ENCODE measurements at places on chromosomes 2 and 18.

DNA sequence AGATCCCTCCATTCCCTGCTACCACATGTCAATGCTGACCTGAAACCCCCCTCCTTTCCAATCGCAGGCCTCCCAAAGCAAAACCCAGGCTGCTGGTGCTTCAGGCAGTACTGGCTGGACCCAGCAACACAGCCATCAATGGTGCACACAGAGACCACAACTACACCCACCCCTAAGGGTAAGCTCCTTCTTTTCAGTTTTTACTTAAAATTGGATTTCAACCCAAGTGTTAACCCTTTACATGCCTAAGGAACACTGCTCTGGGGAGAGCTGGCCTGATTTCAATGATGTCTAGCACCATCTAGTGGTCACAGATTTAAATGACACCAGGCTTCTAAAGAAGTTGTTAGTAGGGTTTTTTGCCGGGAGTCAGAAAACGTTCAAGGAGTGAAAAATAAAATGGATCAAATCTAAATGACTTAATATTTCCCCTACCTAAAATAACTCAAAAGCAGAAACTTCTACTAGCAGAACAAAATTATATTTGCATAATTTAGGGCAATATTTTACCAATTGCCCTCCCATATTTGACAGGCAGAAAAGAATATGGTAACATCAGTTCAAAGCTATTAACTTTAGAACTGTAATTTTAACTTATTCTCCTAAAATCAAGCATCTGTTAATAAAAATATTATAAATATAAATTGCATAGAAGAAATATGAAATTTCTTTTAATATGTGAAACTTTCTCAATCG lies 24.6 kb downstream of the FECH start:
- DNase-seq = peak; percentile 45

- DNase-seq = no peak
Measured at GRCh38 chr2:230444832-230445231, 28.8 kb downstream of the SP100 start.

- DNase-seq = no peak
Measured at GRCh38 chr2:133766164-133766832, 198.0 kb upstream of the NCKAP5 start.

DNA sequence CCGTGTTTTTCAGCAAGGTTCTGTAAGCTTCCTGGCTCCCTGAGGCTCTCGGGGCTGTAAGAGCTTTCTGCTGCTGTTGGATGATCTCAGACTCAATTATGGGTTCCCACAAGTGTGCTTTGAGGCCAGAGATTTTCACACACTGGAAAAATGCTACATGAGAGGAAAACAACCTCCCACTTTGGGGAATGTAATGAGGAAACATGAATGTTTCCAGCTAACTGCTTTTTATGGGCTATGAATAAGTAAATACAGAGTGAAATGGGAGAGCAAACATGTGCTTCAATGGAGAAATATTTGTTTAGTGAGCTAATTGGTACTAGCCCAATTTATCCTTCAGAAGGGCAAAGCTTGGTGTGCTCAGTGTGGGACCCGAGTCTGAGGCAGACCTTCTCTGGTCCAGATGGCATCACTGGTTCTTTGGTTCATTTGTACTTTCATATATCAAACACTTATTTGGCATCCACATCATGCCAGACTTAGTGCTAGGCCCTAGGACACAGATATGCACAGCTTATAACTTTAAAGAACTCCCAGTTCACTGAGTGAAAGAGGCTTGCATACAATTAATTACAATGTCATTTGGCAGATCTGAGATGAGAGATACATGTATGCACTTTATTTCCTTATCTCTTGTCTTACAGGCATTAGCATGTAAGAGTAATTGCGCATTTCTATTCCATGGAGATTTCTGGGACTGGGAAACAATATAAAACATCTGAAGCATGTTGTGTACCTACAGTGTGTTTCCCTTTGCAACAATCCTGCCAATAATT lies 248.8 kb downstream of the RDH14 start:
- DNase-seq = no peak

- no peak for DNase-seq
Measured at GRCh38 chr2:89833116-89833779, 1141.8 kb downstream of the RPIA start.

- DNase-seq = no peak
Measured at GRCh38 chr2:237153181-237153580, 67.5 kb downstream of the COPS8 start.

DNA sequence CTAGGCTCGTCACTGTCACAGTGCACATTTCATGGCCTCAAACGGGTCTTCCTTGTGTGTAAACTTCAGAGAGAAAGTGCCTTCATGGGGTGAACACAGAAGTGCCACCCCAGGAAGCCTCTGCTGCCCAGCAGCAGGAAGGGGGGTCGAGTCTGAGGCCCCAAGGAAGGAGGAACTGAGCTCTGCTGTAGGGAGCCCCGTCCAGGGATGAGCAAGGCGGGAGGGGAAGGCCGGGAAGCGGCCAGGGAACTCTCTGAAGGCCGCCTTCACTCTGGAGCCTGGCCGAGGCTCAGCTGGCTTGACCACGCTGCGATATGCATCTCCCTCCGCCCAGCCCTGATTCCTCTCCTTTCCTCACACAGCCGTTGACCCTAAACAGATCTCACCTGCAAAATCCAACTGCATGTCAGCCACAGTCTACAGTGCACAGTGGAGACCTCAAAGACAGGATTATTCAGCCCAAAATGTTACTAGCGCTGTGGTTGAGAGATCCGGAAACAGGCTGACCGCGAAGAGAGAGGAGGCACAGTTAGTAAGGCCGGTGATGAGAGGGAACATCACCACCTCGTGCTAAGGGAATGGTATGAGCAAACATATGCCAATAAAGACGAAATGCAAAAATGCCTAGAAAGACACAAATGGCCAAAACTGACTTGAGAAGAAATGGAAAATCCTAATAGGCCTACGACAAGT lies 34.2 kb upstream of the CTDP1 start:
- DNase-seq = peak; percentile 60

DNA sequence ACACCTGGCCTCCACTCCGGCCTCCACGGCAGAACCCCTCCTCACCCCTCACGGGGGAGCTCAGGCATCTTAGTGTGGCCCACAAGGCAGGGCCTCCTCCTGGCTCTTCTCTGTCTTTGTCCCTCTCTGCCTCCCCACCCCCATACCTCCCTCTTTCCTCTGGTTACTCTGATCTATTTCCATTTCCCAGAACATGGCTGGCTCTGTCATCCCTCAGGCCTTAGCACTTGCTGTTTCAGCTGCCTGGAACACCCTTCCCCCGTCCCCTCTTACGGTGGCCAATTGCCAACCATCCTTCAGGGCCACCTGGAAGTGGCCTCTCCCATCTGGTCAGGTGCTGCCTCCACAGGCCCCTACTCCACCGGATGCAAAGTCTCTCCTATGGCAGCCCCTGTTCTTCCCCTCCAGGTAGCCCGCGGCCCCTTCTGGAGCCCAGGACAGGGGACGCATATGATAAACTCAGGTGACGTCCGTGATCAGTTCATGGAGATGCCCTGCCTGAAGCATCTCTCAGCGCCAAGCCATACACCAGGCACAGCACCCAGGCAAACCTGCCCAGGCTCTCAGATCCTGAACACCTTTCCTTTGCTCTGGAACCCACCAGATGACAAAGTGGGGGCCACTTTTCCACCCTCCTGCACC lies 3.6 kb upstream of the ECEL1 start:
- DNase-seq = no peak

GRCh38 chr2:159946326-159946999 lies 116.0 kb downstream of the PLA2R1 start:
- DNase-seq = no peak

GRCh38 chr2:88698498-88699233 lies 7.2 kb downstream of the RPIA start:
- DNase-seq = no peak

GRCh38 chr18:13558124-13558523 lies 168.2 kb downstream of the FAM210A start:
- peak; percentile 8 for DNase-seq

DNA sequence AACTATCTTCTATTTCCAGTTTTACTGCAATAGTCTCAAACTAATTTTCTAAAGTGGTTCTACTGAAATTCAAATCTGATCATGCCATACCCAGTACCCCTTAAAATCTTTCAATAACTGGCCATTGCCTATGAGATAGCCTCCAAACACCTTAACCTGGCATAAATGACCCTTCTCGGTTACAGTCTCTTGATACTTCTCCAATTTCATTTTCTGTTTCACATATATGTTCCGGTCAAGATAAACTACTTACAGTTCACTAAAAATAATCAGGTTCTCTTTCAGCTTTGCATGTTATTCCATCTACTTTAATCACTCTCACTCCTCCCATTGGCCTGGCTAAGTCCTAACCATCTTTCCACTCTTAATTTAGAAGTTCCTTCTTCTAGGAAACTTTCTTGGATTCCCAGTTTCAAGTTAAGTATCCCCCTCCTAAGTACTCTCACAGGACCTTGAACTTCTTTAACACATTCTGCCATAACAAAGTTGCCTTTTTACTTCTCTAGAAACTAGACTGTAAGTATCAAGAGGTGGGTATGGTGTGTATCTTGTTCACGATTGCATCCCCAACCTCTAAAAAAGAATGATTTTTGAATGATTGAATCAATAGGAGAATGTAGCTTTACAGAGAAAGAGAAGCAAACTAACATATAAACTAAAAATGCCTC lies 110.2 kb upstream of the RBBP8 start:
- no peak for DNase-seq

- no peak for DNase-seq
Measured at GRCh38 chr18:62621546-62621945, 93.8 kb upstream of the PHLPP1 start.

- no peak for DNase-seq
Measured at GRCh38 chr2:10237392-10238321, 65.0 kb upstream of the HPCAL1 start.

DNA sequence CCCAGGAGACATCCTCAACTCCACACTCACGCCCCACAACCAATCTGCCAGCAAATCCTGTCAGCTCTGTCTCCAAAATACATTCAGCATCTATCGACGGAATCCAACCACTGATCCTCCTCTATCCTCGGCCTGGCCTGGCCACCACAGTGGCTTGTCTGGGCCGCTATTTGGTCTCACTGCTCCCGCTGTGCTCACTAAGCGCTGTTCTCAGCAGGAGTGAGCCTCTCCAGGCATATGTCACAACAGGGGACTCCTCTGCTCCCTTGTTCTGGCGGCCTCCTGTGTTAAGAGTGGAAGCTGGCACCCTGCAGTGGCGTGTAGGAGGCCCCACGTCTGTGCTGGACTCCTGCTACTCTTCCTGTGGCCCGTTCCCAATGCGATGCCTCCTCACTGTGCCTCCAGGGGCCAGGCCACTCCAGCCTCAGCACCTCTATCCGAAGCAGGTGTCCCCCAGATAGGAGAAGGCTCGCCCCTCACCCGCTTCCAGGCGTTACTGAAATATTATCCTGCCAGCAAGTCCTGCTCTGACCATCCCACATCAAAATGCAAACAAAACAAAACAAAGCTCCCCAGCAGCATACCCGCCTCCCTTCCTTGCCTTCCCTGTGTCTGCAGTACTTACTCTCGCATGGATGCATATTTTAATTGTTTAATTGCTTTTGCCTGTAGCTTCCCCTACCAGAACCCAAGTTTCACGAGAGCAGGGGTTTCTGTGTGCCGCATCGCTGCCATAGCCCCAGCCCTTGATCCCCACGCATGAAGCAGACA lies 39.9 kb downstream of the CENPO start:
- DNase-seq = no peak

DNA sequence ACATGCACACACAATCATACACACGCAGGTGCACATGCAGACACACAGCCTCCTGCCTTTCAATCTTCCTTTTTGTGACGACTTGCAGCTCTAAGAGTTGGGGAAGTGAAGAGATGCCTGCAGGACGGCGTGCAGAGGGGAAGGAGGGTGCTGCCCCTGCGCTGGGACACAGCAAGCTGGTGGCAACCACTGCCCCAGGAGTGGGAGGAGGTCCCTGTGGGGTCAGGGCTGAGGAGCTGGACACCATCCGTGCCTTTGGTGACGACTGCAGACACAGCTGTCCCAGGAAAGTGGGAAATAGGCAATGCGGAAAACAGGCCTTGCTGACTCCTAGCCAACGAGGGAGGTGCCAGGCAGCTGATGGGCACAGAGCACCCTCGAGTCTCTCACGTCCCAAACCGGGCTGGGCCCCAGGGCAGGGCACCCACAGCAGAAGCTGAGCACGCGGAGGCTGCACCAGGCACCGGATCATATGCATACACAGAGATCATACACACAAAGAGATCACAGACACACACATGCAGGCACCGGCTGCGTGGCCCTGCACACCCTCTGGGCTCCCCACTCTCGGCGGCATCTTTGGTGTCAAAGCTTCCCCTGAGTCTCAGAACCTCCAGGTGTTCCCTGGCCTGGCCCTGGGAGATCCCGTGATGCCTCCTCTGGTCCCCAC lies 146.1 kb downstream of the PXDN start:
- no peak for DNase-seq

DNA sequence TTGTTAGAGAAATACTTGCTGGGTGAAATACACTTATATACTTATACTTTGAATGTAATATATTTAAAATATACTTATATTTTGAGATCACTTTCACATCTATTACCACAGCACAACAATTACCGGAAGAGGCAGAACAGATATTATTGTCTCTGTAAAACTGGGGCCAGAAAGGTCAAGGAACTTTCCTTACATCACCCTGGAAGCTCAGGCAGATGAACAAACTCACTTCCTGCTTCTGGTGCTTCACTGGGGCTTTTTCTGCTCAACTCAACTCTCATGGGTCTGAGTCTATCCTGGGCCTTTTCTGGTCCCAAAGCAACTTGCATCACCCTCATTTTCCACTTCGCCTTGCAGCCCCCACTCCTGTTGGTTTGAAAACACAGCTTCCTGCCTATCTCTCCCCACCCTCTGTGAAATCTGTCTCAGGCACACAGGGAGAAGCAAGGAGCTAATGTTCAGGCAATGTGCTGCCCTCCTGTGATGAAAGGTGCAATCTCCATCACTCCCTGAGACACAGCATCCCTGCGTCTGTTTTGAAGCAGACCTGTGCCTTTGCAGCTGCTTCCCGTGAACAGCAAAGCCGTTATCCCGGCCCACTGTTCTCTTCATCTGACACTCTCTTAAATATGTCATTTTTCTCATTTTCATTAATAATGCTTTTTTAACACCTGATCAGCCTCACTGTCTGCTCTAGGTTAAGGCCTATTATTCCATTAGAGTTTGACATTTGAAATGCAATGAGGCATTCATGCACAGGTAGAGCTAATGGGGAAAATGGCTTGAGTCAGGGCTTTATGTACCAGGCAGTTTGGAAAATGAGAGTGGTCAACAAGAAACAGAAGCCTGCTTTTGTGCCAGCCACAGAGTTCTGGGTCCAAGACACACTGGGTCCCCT lies 251.9 kb upstream of the CHAC2 start:
- no peak for DNase-seq

DNA sequence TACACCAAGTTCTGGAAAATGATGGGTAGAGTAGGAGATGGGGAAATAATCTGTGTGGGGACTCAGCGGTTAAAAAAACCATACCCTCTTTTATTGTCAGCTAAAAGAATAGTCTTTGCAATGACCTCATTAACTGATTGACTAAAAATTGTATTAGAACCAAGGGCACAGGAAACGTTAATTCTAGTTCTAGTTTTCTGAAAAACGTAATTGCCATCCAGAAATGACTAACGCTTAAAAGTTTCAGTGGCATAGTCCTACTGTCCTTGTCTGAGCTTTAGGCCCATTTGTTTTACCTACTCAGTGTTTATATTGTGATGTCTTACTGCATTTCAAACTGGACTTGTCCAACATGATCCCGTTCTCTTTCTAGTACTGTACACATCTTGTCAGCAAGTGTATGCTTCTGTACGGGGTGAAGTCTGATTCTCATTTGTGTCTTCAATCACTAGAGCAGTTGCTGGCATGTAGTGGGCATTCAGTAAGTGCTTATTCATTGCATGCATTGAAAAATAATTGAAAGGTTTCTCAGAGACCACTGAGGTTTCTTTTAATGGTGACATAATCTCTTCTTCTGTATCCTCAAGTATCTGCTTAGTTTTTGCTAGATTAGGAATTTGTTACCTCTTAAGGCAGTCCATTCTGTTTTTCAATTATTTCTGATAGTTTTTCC lies 81.5 kb downstream of the ZNF407 start:
- no peak for DNase-seq
